ENCODE measurements at places on chromosomes 4 and X.
A peak's percentile ranks its signal among the peaks of the same experiment; 100 is the strongest.

GRCh38 chr4:156102411-156102810, 148.7 kb upstream of the CTSO start:
- DNase-seq = no peak

GRCh38 chr4:150515135-150515534, 66.8 kb upstream of the MAB21L2 start:
- DNase-seq = no peak

DNA sequence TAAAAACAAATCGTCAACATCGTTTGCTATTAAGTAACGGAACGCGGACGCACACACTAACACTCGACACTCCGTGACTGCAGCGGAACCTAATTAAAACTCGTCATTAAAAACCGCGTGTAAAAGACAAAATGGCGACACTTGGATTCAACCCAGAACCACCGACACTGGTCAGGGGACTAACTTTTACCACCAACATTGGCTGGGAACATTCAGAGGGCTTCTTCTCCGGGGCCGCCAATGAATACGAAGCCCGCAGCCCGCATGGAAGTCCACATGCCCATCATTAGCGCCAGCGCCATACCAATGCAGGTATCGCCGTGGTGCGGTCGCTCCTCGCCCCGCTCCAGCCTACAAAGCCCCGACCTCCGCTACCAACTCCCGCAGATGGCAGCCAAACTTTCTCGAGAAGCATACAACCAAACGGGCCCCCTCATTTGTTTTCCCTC, 498 bp downstream of the RBMX start:
- DNase-seq = no peak

- no peak for DNase-seq
Observed at GRCh38 chr4:190020790-190021717, 6.0 kb downstream of the FRG2 start.

DNA sequence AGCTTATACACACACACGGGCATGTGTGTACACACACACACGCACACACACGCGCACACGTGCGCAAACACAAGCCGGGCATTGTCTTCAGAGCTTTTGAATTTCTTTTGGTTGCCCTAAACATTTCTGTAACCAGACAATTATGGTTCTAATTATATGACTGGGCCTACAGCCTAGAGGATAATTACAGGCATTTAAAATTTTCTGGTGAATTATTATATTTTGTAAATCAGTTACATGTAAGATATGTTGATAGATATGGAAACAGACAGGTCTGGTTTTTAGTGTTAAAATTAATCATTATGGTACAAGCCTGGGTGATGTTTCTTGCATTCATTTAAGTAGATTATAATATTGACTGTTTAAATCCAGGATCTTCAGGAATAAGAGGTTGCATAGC, 1120.5 kb downstream of the ADGRL3 start:
- DNase-seq = no peak

DNA sequence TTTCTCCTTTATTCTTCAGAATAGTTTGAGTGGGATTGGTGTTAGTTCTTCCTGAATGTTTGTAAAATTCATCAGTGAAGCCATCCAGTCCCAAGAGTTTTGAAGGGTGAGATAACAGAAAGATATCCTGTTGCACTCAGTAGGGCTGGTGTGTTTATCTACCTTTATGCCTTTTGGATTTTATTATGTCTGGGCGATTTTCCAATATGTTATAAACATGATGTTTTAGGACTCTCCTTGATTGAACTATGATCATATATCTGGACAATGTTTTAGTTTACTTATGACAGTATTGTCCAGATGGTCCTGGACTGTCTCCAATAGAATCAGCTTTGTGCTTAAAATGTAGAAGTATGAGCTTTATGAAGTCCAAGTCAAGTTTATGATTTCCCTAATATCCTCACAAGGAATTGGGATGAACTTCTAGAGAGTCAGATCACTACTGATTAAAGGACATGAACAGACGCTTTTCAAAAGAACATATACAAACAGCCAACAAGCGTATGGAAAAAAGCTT, 77.6 kb upstream of the ITM2A start:
- DNase-seq = no peak

DNA sequence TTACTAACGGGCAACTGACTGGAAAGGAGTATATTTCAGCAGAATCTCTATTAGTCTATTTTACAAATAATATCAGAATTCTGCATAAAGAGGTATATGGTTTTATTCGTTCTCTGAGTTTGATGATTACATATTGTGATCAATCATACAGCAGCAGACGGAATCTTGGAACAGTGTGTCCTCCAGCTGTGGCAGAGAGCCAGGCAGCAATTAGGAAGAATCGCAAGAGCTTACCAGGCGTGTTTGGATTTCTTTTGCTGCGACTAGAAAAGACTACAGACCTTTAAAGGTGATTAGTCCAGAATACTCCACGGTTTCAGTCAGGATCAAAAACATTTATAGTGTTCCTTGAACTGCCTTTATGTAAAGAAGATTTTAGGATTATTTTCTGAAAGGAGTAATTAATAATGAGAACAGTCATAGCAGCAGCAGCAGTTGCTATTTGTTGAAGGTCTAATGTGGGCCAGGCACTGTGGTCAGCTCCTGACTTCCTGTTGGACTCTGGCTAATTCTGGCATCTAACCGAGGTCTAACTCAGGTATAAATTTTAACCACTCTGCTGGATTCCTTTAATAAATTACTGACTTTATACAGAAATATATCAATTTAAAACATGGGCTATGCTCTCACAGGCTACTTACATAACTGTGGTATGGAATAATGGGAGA, 225.3 kb upstream of the CXorf66 start:
- DNase-seq = no peak

DNA sequence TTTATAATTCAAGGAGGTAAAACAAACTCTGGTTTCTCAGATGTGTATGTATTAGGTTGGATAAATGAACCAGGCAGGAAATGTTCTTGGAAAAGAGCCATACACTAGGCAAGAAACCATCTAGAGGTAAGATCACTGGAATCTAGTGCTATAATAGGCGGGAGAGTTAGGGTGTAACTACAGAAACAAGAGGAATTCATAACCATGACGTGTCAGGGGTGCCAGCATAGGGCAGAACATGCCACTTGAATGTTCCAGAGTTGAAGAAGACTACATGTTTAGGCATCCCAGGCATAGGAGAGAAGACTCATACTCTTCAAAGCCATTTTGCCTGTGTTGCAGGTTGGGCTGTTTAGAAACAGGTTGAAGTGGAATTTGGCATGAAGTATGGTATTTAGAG, 198.7 kb downstream of the CCNG2 start:
- DNase-seq = no peak

- peak; percentile 15 for DNase-seq
Observed at GRCh38 chrX:72255445-72255844, 16.6 kb upstream of the ERCC6L start.
